GF-D8 (cell line): ENCODE measurements at places on chromosomes 4 and X.

DNA sequence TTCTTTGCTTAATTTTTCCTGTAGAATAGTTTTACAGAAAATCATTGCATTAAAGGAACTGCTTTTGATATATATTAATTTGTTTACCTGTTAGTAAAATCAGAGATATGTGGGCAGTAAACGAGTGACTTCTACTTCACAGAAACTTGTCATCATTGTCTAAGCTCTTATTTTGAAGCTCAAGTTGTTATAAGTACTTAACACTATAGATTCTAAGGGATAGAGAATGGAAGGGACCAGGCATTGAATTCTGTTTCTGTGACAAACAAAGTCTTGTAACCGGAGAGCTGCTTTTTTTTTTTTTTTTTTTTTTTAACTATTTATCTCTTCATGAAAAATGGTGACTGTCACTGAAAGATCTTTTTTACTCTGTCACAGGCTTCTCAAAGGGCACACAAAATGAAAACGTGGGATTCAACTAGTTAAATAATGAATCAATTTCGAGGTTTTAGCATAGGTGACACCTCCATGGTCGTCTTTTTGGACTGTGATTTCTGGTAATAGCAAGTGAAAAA lies 14.4 kb downstream of the STK26 start:
- no peak for DNase-seq

DNA sequence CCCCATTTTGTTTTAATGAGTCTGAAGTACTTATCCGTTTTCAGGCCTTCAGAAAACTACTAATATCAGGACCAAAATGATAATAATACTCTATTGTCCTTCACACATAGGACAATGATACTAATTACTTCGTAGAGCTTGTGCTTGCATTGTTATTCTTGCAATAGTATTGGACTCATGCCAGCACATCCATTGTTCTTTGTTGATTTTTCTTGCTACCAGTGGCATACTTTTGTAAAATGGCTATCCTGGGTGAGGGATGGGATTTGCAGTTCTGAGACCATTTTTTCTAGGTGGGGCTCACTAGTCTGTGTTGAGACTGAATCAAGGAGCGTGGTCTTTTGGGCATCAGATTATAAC lies 195.3 kb downstream of the MAML3 start:
- DNase-seq: no peak

GRCh38 chr4:128338634-128339355 lies 51.2 kb upstream of the PGRMC2 start:
- no peak for DNase-seq

GRCh38 chrX:129530410-129530809 lies 7.1 kb upstream of the SMARCA1 start:
- DNase-seq: no peak

DNA sequence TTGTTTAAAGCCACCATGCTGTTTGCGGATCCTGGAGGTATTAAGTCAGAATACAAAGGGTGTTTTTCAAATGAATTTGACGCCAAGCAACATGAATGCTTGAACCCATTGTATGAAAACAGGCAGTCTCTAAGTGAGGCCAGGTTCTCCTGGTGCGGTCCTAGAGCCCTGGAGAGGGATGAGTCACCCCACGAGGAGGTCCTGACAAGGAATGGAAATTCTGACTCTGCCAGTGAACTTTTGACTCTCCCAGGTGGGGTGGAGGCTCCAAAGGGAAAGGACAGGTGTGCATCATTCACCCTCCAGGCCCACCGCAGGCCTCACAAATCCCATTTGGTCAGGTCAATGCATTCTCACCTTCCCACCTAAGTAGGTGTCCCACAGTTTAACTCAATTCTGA lies 1.5 kb downstream of the TRIM2 start:
- DNase-seq: no peak

GRCh38 chr4:41209187-41209586 lies 5.2 kb downstream of the APBB2 start:
- DNase-seq: no peak

DNA sequence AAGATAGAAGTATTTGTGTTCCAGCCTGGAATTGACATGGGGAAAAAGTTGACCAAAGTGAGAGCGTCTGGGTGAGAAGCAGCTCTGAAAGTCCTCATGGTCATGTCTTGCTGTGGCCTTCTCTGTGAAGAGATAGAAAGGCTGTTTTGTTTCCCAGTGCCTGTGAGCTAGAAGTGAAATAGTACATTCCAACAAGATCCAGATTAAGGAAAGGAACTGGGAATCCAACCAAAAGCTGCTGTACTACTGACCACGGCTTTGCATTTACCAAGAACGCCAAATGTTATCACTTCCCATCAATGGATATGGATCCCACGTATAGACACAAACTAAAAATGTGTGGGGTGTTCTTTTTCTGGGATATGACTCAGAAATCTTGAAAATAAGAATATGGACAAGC lies 51.2 kb downstream of the TENM3 start:
- DNase-seq: no peak

DNA sequence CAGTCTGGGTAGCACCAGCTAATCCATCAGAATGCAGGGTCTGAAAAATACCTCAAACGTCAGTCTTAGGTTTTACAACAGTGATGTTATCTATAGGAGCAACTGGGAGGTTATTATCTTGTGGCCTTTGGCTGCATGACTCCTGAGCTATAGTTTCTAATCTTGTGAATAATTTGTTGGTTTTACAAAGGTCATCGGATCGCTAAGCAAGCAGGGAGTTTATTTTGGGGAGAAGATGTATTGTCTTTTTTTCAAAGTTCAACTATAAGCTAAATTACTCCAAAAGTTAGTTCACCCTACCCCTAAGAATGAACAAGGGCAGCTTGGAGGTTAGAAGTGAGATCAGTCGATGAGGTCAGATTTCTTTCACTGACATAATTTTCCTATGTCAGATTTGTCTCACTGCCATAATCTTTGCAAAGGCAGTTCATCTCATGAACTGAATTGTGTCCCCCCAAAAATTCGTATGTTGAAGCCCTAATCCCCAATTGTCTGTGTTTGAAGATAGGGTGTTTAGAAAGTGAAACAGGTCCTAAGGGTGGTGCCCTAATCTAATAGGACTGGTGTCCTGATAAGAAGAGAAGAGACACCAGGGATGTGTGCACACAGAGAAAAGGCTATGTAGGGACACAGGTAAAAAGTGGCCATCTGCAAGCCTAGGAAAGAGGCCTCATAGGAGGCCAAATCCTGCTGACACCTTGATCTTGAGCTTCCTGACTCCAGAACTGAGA lies 175.8 kb upstream of the GALNT7 start:
- no peak for DNase-seq

- peak; percentile 7 for DNase-seq
Observed at GRCh38 chrX:118350221-118350620, 4.3 kb downstream of the WDR44 start.

DNA sequence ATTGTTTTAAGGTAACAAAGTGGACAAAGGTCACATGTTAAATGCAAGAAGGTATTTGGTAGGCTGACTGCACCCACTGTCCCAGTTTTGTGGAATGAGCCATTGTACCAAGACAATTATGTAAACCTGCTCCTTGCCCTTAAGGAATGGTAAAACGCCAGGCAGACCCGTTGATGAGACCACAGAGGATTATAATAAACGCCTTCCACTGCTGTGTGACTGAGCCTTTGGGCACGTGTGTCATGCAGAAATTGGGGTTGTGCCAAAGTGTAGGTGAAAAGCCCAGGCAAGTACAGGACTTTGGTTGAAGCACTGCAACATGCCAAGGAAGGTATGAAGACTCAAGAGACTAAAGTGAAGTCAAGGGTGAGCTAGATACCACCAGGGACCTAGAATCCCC lies 59.7 kb downstream of the LRRC66 start:
- DNase-seq: no peak

DNA sequence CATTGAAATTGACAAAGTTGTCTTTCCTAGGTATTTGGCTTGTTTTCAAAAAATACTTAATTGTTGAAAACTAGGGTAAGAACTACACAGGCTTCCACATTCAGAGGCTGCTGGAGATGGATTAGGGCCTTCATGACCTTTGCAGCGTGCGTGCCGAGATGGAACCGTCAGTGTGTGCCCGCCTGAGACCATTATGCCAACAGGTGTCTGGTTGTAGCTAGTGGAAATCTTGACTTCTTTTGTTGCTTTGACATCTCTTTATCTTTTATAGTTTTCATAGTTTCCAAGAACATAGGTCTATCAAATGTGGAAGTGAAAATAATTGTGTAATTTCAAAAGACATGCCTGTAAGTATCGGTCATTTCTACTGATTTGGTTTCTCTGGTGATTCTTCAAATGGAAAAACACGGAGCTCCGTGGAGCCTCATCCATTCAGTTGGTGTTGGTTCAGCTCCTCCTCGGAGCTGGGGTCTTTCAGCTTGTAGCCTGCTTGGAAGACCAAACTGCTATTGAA lies 38.9 kb upstream of the CLCN4 start:
- DNase-seq: no peak

GRCh38 chr4:4422856-4423499 lies 36.1 kb downstream of the NSG1 start:
- DNase-seq: no peak

DNA sequence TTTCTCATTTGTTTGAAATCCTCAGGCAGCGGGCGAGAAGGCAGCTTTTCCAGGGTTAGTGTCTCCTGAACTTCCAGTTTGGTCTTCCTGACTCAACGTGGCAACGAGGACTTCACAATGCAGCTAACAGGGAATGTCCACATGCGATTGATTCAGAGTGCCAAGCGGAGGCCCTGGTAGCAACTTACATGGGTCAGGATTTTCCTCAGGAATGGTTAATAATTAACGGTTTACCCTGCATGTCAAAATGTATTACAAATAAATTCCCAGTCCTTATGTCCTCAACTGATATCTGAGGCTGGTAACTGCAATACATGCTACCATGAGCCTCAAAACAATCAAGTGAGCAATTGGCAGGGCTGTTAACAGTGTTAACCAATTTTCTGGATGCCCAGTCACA lies 67.2 kb downstream of the MAP3K15 start:
- DNase-seq: no peak

GRCh38 chr4:184167576-184167975 lies 50.1 kb downstream of the ENPP6 start:
- DNase-seq: no peak

DNA sequence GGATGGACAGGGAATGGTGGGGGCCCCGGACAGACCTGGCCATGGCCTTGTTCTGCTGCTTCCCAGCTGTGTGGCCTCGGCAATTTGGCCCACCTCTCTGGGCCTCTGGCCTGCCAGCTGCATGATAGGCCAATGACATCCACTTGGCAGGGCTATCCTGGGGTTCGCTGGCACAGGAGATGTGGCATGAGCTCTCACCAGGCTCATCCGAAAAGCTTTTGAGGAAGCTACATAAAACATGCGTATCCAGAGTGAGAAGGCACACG lies 18.1 kb downstream of the SH3TC1 start:
- no peak for DNase-seq
